Posterior cingulate gyrus (tissue), 11 donors: ENCODE measurements at places on chromosomes 1 and 21.

DNA sequence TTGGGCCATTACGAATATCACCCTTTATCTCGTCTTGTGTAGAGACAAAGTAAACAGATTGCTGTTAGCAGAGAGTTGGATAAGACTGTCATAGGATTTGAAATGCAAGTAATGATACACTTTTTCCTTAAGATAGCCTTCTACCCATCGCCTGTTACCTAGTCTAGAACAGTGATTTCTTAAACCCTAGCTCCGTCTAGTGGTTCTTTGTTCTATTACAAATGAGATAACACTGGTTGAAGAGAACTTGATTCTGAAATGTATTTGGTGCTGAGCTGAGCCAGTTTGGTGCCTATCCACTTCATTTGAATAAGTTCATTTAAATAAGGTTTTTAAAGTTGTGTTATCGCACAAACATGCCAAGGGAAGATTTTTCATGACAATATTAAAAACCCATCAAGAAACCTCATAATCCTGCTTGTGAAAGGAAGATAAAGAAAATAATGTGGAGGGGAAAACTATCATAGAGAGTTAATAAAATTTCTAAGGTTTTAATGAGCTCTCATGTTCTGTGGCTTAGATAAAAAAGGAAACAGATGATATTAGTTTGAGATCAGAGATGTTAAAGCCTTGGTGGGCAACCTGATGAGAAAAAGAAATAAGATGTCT, 1.5 kb upstream of the KCNH1 start:
- DNase-seq, result no peak

DNA sequence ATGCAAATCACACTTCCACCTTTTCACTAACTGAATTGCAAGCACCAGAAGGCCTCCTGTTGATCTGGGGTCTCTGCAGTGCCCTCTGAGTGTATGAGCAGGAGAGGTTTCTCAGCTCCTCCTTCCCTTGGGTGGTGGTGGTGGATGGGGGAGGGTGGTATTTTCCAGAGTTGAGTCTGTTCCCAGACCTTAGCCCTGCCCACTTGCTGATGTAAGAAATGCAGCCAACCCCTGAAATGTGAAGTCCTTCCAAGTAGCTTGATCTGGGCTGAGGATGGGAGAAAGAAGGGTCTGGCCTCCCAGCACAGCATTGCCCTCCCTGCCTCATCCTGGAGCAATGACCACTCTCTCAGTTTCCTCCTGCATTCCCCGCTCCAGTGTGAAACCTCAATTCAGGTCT, 6.3 kb upstream of the FOXD2 start:
- DNase-seq, result no peak

- no peak for DNase-seq
These were observed 2.2 kb downstream of the SFPQ start for GRCh38 chr1:35190784-35191183.

GRCh38 chr1:180953291-180954004, 40.8 kb downstream of the KIAA1614 start:
- DNase-seq, result no peak

GRCh38 chr1:223870617-223871574, 25.1 kb upstream of the TP53BP2 start:
- no peak for DNase-seq

- no peak for DNase-seq
These were observed 24.0 kb upstream of the ABL2 start for GRCh38 chr1:179253286-179253972.

DNA sequence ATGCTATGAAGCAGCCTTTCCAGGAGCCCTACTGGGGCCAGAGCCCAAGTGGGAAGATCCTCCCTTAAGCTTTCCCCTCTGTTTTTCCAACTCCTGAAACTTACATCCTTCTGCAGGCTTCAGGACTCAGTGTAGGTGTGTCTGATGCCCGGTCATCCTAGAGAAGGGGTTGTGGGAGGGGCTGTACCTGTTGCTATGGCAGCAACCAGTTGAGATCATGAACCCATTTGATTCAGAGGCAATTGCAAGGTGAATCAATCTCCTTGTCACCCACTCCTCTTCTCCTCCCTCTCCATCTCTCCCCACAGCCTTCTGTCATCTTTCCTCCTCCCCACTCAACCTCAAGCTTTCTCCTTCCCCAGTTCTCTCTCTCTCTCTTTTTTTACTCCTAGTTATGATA, 151.8 kb downstream of the CACNA1E start:
- DNase-seq, result no peak

GRCh38 chr21:33244779-33245105, 15.0 kb downstream of the IFNAR2 start:
- DNase-seq, result no peak
